CD8-positive, alpha-beta memory T cell (primary cell): ENCODE measurements at places on chromosomes 5 and 9. TPM values are rescaled to one million over a fixed set of nuclear protein-coding genes. Genes with fewer than 3 reads are reported as not detected.

Gene DMAC1
- polyA plus RNA-seq: 49.0 TPM

Gene IL31RA
- polyA plus RNA-seq: not detected

Gene KIF4B
- not detected for polyA plus RNA-seq

Gene SPATA31E1
- polyA plus RNA-seq: not detected

Gene PCDHGC3
- polyA plus RNA-seq: not detected

Gene PCDHA2
- not detected for polyA plus RNA-seq

Gene GLDC
- polyA plus RNA-seq: 0.58 TPM

Gene CTNND2
- polyA plus RNA-seq: not detected

Gene TXNDC8
- polyA plus RNA-seq: not detected

Gene TEX48
- not detected for polyA plus RNA-seq

Gene CFAP90
- not detected for polyA plus RNA-seq

Gene ARID3C
- polyA plus RNA-seq: not detected

Gene ENTPD8
- not detected for polyA plus RNA-seq

Gene NUTM2F
- not detected for polyA plus RNA-seq

Gene C5orf52
- not detected for polyA plus RNA-seq

Gene MAML1
- 9.1 TPM for polyA plus RNA-seq

Gene MELK
- polyA plus RNA-seq: not detected

Gene GRIN1
- not detected for polyA plus RNA-seq
